ENCODE measurements at places on chromosomes 12 and 14.

DNA sequence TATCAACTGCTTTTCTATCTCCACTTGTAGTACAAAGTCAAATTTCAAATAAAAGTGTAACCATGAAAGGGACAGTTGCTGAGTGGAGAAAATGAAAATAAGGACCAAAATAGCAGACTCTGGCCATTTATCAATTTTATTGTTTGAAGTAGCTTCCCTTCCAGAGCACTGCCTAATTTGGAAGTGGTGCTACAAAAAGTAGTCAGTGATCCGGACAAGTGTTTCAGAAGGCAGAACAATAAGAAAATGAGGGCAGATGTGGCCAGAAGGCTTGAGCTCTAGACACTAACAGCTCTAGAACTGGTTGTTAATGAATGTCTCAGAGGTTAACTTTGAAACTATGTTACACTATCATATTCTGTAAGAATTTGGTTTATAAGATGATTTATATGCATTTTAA, 48.9 kb downstream of the ABCC9 start:
- no peak for DNase-seq

- no peak for DNase-seq
Observed at GRCh38 chr14:105199093-105199492, 18.0 kb upstream of the NUDT14 start.

DNA sequence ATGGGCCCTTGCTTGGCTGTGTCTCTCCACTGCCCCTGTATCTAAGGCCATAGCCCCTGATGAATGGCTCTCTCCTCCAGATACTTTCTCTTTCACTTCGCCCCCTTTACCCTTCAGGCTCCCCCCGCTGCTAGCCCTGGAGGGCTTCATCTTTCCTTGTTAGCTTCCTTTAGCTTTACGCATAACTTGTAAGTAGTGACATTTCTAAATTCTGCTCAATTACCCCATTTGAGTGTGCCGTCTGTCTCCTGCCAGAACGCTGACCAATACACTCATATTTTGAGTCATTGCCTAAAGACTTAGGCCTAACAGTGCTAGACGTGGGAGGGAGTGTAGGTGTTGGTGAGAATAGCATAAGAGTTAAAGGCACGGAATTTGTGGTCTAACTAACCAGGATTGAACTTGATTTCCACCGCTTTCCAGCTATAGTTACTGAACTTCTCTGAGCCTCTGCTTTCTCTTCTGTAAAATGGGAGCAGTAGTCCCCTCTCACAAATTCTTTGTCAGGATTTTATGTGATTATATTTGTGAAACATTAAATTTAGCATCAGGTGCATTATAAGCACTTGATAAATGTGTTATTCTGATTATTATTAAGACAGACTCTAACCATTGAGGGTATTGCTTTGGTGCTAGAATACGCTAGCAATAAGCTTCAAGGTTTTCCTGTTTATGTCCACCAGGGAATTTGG, 129.3 kb downstream of the ZFP36L1 start:
- DNase-seq = peak; percentile 28

- DNase-seq = no peak
Observed at GRCh38 chr14:68449561-68450181, 343.2 kb downstream of the ZFP36L1 start.
